HepG2 (cell line): ENCODE measurements at places on chromosomes 6 and 20.
A peak's percentile ranks its signal among the peaks of the same experiment; 100 is the strongest.

- DNase-seq, result no peak
Measured at GRCh38 chr6:54109586-54109985, 1.7 kb upstream of the MLIP start.

GRCh38 chr20:7665376-7665775 lies 274.9 kb downstream of the HAO1 start:
- DNase-seq, result no peak

DNA sequence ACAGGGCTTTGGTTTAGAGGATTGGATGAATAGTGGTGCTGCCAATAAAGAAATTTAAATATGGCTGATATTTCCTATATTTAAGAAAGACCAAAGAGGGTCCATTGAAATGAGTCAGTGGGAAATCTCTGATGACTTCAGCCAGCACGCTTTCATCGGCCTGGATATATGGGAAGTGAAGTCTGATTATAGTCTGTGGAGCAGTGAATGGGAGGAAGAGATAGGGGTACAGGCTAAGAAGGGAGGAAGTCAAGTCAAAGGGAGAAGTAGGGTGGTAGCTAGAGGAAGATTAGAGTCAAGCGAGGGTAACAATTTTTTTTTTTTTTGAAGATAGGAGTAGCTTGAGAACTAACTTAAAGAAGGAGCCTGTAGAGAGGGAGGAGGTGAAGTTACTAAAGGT lies 22.7 kb downstream of the SLC16A10 start:
- no peak for DNase-seq

DNA sequence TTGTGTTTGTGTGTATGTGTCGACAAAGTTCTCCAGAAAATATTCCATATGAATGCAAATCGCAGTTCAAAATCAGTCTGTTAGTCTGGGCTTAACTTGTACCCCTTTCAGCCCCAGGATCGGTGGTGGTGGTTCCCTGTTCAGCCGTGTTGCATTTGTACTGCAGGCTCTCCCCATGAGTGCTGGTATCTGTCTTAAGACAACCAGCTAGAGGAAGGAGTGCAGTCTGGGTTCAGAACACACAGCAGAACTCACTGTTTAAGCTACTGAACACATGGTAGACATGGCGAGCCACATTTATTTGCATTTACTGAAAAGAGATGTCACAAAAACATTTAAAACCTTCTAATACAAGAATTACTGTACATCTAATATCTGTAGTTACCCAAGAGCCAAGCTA lies 192.1 kb downstream of the ARID1B start:
- no peak for DNase-seq

DNA sequence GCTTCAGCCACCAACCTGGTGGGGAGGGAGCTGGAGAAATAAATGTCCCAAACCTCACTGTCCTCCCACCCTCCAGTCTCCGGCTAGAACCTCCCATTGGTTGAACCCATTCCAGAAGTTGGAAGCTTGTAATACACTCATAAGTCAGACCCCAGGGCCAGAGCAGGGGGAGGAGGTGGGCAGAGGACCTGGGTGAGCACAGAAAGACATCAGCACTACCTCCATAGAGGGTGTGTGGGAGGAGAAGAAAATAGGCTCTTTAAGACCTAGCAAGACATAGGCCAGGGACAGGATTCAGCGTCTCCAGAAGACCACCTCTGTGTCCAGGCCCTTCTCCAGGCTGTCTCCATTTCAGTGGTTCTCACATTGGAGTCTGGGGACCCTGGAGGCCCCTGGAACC lies 73.3 kb upstream of the TOP1 start:
- DNase-seq, result no peak

- no peak for DNase-seq
Measured at GRCh38 chr6:108985301-108985700, 109.3 kb downstream of the SESN1 start.

DNA sequence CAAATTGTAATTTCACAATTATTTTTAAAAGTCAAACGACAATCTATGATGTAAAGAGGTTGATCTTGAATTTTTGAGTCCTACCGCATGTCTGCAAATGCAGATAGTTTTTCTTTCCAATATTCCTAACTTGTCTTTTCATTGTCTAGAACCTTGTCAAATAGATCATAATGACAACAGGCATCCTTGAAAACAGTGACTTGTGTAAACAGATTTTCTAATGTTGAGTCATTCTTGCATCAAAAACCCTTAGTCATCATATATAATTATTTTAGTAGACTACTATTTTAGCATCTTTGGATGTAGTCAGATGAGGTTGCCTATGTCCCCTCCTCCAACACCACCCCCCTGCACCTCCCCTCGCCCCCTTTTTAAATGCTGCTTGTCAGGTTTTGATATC lies 43.8 kb downstream of the BMP6 start:
- no peak for DNase-seq

DNA sequence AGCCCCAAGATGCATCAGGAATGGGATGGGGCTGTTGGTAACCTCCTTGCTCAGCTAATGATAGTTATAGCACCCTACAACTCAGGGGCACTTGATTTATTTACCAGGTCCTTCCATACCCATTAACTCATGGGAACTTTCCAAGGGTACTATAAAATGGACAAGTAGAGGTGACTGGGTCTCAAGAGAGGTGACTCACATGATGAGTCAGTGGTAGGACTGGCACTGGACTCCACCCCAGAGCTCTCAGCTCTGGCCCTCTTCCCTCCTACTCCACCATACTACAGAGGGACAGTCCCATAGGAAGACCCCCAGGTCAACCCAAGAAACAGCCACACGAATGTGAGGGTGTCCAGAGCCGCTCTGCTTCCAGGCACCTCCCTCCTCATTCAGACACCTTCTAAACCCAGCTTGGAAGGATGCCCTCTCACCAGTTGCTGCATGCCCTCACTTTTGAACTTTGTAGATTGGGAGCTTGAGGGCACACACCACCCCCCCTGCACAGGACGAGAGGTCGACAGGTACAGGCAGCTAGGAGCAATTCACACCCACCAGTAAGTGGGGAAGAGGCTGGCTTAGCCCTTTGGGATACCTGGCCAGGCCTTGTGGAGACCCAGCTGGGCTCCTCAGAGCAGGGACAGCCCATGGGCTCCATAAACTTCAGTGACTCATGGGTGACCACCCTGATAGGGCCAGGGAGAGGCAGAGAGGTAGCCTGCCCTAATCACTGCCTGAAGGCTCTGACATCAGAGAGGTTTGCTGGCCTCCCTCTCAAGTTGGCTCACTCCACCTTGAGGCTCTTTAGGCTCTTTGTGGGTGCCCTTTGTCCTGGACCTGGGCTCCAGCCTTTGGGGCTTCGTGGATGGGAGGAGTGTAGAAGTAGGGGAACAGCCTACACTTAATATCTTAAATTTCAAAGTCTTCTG lies 81.6 kb upstream of the MLN start:
- no peak for DNase-seq

GRCh38 chr6:53898026-53898795 lies 103.4 kb downstream of the LRRC1 start:
- no peak for DNase-seq

- no peak for DNase-seq
Measured at GRCh38 chr20:32456869-32457478, 98.8 kb downstream of the ASXL1 start.

DNA sequence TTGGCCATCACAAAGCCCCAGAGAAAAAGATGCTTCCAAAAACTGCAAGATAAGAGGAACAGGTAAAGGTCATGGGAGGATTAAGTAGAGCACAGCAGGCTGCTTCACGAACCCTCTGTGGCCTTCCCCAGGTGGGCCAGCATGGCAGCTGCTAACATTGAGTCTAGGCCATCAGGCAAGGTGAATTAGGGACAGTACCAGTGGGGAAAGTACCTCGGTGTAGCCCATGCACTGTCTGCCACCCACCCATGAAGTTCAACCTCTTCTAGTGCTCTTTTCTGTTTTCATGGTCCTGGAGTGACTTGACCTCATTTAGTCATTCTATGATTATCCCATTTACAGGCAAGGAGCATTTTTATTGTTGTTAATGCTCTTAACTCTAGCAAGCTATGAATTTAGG lies 108.6 kb upstream of the DUSP22 start:
- DNase-seq, result no peak

DNA sequence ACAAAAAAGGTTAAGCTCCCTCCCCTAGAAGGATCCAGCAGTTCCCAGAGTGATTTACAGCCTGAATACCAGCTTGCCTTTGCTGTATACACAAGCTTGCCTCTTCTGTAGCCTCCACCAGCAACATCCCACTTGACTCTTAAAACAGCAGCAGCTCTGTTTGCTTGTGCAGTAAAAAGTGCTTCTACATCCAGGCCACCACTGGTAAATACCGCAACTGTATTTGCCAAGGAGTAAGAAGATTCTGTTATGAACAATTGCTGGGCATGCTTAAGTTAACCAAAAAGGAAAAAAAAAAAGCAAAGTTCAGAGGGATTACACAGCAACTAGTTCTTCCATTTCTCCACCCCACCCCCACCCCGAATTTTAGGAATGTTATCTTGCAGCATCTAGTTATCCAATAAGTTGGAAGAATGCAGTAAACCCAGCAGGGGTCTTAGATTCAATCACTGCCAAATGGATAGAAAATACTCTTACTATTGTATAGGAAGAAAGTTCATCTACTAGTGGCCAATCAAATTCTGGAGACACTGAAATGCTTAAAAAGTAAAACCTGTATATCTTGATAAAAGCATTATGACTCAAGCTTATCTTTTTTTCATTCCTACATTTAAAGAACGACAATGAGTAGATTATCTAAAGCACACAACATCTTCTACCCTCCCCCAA lies 4.8 kb downstream of the SALL4 start:
- DNase-seq, result no peak

DNA sequence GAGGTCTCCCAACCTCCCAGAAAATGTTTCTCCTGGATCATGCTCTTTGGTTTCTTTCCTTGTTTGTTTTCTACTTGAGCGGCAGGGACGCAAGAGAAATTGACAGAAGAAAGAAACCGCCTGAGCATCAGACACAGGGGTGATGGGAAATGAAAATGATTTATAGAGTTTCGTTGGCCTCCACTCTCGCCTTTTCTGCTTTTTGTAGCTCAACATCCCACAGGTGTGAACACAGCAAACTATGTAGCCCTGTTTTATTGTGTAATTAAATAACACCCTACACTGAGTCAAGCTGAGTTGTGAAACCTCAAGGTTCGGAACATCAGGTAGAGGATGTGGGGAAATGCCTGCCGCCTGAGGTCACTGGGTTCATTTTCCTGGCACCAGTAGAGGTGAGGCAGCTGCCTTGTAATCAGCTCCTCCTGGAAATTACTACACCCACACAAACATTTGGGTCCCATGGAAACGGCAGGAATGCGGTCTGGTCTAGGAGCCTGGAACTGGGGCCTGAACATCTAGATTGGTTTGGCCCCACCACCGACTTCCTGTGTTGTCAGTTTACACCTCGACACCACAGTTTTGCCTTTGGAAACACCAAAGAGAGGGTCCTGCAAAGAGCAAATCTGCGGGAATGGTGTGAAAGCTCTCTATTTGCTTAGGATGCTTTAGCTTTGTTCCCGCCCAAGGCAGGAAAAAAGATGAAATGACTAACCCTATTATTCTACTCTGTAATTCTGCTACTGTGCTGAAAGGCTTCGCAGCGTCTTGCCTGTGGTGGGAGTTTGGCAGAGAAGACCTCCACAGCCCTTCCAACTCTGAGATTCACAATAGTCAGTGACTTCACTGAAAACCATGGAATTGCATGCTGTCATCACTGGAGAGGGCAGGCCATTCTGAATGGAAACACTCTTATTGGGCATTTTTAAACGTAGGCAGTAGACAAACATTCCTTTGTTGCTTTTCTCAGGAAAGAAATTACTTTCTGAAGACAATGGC lies 53.0 kb downstream of the ADAT2 start:
- DNase-seq, result peak; percentile 99

- no peak for DNase-seq
Measured at GRCh38 chr20:52217689-52218395, 26.3 kb upstream of the ZFP64 start.

DNA sequence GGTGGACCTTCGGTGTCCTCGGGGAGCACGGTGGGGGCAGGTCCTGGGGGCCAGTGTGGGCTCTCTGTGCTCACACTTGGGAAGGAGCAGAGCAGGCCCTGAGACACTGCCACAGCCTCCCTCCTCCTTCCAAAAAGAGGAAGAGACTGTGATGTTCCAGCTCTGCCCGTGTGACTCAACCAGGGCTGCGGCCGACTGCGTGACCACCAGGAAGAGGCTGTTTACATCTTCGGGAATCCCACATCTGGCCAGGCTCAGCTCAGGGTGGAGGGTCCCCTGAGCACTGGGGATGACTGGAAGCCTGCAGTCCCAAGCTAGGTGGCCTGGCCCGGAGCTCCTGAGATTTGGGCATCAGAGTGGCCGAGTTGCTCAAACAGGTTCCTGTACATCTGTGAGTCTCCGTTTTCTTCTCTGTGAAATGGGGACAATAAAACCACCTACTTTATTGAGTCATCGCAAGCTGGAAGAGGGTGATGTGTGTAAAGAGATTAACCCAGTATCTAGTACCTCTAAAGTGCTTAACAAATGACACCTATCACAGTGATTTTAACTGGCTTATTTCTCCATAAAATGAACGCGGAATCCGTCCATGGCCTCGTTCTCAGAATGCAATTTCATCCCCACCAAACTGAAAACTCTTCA lies 242.1 kb downstream of the DLL1 start:
- no peak for DNase-seq

DNA sequence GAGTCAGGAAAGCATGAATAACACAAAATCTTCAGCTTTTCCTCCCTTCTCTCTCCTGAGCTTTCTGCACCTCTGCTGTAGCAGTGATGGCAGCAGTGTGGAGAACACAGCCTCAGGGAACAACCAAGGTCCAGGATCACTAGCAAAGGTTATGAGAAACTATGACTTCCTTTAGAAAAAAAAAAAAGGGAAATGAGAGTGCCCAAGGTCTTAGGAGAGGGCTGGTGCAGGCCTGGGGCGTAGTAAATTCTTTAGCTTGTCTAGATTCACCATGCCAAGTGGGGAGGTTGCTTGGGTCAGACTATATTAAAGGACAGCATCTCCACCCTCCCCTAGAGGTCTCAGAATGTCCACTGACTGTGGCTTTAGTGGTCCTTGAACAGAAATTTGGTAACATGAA lies 40.4 kb upstream of the POLR1H start:
- DNase-seq, result no peak

DNA sequence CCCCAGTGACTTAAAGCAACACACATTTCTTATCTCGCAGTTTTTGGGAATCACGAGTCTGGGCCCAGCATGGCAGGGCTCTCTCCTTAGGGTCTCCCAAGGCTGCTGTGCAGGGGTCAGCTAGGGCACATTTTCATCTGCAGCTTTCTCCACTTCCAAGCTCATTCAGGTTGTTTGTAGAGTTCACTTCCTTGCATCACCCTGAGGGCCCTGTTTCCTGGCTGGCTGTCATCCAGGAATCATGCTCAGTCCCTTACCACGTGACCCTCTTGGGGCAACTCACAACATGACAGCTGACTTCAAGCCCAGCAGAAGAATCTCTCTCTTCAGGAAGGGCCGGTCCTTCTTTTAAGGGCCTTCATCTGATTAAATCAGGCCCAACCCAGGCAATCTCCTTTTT lies 21.3 kb downstream of the SNAP25 start:
- peak; percentile 58 for DNase-seq

DNA sequence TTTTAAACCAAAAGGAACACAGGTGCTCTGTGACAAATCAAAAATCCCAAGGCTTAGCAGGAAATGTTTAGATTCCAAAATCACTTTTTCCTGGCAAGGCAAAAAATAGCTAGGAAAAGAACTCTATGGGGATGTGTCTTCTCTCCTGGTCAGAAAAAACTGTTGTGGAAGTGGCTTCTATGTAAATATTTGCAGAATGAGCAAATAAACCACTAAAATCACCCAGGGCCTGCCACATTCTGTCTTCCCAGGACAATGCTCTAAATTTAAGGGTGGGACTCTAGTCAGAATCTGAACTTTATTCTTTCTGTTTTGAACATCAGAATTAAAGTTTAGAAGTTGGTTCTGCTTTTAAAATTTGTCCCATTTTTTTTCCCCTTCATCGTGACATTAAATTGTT lies 29.3 kb downstream of the GCM1 start:
- DNase-seq, result peak; percentile 80
